Skin of body (tissue), 3 donors: ENCODE measurements at places on chromosomes 3 and 15. TPM values are rescaled to one million over a fixed set of nuclear protein-coding genes. Genes with fewer than 3 reads are reported as not detected.

ATP10A gene
- 11.7 TPM for total RNA-seq

C3orf20 gene
- total RNA-seq = not detected

GCNT3 gene
- not detected for total RNA-seq

TUSC7 gene
- total RNA-seq = not detected

ITPR1 gene
- 30.4 TPM for total RNA-seq

SAXO2 gene
- 1.3 TPM for total RNA-seq

RAB8B gene
- 52.0 TPM for total RNA-seq

SPINK8 gene
- total RNA-seq = not detected

NAA80 gene
- total RNA-seq = 2.2 TPM

GALNT15 gene
- 2.5 TPM for total RNA-seq

NR2E3 gene
- 0.79 TPM for total RNA-seq

IL20RB gene
- 15.8 TPM for total RNA-seq

ZNF80 gene
- not detected for total RNA-seq

DPPA2 gene
- not detected for total RNA-seq

CDHR4 gene
- total RNA-seq = not detected

GRM7 gene
- total RNA-seq = 0.39 TPM

NEIL1 gene
- total RNA-seq = 14.7 TPM
